ENCODE measurements at places on chromosomes 11 and 22.

GRCh38 chr22:28034145-28034759 is 115.2 kb upstream of the PITPNB start:
- DNase-seq, result no peak

- DNase-seq, result peak; percentile 87
Observed at GRCh38 chr11:64864473-64865285, 13.7 kb downstream of the EHD1 start.

DNA sequence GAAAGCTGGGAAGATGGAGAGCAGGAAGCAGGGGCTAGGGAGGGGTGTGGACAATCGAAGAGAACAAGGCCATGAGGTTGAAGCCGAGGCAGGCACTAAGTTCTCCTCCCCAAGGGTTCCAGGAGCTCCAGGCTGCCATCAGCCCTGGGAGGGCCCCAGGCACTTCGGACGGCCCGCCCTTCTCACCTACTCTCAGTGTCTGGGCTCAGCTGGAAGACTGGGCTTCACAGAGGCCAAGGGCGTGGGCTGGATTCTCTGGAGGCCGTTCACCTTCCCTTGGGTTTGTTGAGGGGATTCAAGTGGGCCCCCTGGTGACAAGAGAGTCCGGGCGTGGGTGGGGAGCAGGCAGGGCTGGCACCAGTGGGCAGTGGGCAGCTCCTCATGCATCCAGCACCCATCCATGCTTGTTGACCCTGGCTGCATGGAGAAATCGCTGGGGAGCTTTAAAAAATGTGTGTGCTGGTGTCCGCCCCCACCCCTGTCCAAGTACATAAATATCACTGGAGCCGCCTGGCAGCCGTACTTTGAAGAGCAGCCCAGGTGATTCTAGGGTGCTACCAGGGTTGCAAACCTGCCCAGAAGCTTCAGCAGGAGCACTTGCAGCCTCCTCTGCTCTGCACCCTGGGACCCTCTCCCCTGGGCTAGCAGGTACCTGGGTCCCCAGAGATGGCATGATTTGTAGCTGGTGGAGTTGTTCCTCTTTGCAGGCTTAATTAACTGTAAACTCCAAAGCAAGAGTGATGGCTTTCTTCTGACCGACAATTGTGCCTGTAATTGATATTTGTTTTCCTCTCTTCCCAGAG is 74.3 kb downstream of the RTL6 start:
- no peak for DNase-seq

DNA sequence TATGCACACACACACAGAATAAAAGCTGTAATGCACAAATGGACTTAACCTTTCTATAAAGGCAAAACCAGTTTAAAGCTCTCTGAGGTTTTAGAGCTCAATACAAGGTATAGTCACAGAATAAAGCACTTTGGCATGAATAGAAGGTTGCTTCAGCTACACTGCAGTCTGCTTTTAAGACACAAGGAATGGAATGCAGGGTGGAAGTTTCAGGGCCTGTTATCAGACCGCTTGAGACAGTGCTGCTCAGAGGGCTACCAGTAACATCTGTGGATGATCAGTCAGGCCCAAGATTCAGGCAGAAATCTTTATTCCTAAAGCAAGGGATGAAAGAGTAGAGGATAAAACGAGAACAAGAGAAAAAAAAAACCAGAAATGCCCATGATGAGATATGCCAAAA is 46.7 kb downstream of the CD44 start:
- DNase-seq, result peak; percentile 46

- DNase-seq, result peak; percentile 37
Observed at GRCh38 chr11:65609229-65609628, 4.8 kb downstream of the MAP3K11 start.

DNA sequence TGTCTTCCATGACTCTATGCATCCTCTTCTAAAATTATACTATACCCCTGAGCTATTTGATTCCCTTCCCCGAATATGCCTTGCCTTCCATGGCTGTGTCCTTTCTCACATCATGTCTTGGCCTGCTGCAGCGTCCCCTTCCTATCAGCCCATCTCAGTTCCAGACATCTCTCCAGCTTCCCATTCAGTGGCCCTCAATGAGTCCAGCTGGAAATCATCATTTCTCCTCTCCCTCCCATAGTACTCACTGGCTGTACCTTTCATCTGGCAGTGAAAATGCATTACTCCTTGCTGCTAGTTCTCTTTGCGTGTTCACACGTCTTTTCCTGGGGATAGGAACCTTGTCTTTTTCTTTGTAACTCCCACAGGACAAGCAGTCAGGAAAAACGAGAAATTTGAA is 486.8 kb downstream of the NTM start:
- no peak for DNase-seq

GRCh38 chr22:29317827-29318454 is 2.4 kb upstream of the RASL10A start:
- no peak for DNase-seq

- DNase-seq, result no peak
Observed at GRCh38 chr11:1305501-1306056, 3.9 kb downstream of the TOLLIP start.

GRCh38 chr11:62543680-62544444 is 2.7 kb downstream of the AHNAK start:
- DNase-seq, result no peak

All from fibroblast of pulmonary artery (primary cell).